Hepatic stellate cell (primary cell): ENCODE measurements at places on chromosomes 12 and 14.

- no peak for DNase-seq
These were observed 5.4 kb downstream of the CHURC1 start for GRCh38 chr14:64919618-64920017.

DNA sequence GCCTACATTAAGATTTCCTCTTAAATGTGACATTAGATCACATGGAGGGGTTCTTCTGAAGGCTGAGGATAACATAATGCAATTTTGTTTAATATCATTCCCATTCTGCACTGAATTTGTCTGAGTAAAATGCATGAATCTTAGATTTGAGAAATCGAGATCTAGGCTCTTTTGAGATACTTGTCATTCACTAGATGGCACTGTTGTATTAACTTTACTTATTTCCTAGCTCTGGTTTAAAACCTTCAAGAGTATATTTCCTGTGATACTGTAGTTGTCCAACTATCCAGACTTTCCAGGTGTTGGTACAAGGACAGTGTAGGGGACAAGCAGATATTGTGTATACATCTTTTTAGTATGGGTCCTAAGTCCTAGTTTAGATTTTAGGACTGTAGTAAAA lies 91.7 kb upstream of the SEL1L start:
- no peak for DNase-seq

DNA sequence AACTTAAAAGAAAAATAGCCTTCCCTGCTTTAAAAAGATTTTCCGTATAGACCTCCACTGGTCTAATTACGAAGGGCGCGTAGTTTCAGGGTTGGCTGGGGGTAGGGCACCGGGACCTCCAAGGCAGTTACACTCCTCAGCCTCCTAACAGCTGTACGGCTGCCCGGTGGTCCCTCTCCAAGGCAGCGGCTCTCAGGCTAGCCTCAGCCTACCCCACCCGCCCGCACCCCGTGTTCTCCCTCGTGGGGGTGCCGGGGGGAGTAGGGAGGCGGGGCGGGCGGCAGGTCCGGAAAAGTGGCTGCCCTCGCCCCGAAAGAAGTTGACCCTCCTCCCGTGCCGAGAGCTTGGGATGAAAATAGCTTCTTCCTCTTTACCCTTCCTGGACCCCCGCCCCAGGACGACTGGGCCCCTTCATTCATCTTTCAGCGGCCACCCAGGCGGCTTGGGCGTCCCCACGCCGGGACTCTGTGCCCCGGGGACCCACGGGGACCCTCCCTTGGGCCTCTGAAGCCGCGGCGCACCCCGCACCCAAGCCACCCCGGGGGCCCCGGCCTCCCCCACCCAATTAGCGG lies 991 bp upstream of the RCOR1 start:
- peak; percentile 54 for DNase-seq

DNA sequence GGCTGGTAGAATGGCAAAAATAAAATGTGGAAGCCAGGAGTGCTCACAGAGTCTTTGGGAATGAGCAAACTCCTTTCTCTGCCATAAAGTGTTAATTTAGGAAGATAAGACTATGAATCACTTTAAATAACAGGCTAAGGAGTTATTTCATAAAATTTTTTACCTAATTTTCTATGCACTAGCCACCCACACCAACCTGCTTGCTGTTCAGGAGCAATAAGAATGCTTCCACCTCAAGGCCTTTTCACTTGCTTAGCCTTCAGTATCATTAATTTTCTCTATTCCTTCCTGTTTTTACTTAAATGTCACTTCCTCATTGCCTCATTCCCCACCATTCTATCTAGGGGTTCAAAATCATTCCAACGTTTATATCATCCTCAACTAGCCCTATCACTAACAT lies 326.8 kb downstream of the CCER1 start:
- no peak for DNase-seq

- DNase-seq, result no peak
These were observed 51.9 kb upstream of the SMCO2 start for GRCh38 chr12:27394676-27395075.

DNA sequence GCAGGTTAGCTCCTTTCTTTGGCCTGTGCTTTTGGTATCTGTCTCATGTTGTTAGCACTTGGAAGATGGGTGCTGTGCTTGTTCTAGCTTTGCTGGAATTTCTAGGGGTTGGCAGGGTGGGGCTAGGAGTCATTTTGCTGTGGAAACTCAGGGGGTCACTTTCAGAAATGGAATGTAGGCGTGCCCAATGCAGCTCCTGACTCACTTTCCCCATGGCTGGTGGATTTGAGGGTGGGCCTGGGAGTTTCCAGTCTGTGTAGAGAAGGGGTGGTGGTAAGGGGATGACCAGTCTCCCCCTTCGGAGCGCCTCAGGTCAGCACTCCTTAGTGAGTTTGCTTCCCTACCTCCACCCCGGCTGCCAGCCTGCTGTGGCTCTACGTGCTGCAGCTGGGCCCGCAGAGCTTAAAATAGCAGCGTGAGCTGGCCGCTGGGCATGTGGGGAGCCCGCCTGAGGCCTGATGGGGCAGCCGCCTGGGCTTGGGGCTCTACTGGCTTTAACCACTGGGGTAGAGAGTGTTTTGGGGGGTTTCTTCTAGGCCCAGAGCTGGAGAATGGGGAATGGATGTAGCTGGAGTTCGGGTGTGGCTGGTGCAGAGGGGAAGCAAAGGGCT lies 108.2 kb downstream of the TSPAN9 start:
- DNase-seq, result no peak

- peak; percentile 44 for DNase-seq
These were observed 77.9 kb downstream of the SPTB start for GRCh38 chr14:64801800-64802199.

DNA sequence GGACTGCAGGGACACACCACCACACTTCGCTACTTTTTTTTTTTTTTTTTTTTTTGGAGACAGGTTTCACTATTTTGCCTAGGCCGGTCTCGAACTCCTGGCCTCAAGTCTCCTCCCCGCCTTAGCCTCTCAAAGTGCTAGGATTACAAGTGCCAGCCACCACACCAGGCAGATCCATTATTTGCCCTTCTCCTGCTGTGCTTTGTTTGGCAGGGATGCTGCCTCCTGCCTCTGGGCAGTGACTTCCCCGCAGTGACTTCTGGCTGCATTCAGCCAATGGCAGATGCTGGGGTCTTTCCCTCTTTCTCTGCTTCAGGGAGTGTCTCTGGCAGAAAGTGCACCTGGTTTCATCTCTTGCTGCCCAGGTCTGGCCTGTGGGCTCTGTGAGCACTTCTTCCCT lies 6.7 kb upstream of the MORN3 start:
- no peak for DNase-seq

DNA sequence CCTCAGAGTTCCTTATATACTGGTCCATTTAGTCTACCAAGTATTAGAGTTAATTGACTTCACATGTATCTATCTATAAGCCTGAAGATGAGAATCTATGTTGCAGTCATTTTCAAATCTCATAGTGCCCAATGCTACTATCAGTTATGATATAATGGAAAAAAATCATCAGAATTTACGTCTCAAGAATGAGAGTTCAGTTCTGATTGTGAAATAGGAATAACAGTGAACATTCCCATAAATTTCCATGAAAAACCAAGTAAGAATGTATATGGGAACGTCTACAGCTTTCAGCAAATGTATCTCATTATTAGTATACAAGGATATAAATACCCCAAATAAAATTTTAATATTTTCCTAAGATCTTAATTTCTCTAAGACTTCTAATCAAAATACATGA lies 77.2 kb downstream of the PPP1R12A start:
- no peak for DNase-seq

GRCh38 chr14:36856095-36856878 lies 194.6 kb downstream of the PAX9 start:
- DNase-seq, result no peak

DNA sequence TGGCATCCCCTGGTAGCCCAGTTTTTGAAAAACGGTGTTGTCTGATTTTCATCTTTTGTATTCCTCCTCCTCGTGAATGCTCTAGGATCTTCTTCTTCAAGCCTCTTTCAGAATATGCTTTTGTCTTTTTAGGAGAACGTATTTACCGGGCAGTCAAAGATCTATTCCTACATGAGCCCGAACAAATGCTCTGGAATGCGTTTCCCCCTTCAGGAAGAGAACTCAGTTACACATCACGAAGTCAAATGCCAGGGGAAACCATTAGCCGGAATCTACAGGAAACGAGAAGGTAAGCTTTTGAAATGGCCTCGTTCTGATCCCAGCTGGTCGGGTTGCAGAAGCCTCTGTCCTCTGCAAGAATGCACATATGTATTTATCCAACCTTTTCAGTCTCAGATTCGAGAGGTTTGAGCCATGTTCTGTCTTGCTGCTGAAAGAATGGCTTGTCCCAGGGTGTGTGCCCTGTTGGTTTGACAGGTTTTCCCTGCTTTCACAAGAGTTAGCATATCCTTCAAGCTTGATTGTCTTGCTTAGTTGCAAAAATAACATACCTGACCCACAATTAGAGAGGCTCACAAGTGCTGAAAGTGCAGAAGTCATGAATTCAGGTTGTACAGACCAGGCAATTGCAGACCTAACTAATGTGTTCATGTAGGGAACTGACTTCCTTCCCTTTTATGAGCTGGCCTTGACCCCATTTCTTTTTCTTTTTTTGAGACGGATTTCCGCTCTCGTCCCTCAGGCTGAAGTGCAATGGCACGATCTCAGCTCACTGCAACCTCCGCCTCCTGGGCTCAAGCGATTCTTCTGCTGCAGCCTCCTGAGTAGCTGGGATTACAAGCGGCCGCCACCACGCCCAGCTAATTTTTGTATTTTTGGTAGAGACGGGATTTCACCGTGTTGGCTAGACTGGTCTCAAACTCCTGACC lies 6.8 kb downstream of the KMT5A start:
- DNase-seq, result no peak

DNA sequence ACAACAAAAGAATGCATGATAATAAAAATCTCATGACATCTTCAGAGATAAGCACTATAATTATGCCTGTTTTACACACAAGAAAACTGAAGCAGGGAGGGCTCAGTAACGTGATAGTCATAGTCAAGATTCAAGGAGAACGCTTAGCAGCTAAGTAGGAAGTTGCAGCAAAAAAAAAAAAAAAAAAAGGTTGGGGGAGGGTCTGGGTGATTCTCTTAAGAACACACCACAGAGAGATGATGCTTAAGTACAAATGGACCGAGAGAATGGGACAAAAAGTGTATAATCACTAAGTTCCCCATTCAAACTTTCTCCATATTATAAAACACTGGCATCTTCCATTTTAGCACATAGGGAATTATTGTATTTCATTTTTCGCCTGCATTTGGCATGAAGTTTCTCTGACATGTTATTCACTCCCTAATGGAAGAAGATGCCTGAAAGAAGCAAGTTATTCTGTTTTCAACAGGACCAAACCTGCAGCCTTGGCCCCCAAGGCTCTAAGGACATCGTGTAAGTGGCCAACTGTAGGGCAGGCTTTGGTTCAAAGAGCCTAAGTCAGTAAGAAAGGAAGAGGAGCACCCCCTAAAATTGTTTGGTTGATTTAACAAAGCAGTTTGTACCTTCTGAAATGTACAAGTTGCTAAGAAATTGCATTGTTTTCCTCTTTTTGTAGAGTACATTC lies 142.9 kb upstream of the TMPO start:
- no peak for DNase-seq

- no peak for DNase-seq
These were observed 332.4 kb upstream of the PRICKLE1 start for GRCh38 chr12:42921741-42922504.

GRCh38 chr14:99035712-99036610 lies 236.0 kb downstream of the BCL11B start:
- peak; percentile 93 for DNase-seq

- DNase-seq, result no peak
These were observed 65.6 kb upstream of the ZDHHC17 start for GRCh38 chr12:76698316-76698715.

DNA sequence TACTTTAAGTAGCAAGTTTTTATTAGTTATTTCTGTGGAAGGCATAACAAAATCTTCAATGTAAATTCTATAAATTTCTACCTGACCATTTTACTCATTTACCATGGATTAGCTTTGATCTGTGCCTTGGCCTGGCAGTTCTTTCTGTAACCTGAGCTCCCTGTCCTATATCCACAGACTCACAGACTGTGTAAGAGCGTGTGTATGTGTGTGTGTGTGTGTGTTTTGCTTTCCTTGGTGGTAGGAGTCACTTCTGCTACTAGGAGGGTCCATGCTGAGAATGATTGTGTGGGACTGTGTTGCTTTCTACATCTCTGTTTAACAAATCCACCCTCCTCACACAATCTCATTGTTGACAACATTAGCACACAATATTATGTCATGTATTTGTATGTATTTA lies 221.2 kb upstream of the PELI2 start:
- DNase-seq, result no peak

DNA sequence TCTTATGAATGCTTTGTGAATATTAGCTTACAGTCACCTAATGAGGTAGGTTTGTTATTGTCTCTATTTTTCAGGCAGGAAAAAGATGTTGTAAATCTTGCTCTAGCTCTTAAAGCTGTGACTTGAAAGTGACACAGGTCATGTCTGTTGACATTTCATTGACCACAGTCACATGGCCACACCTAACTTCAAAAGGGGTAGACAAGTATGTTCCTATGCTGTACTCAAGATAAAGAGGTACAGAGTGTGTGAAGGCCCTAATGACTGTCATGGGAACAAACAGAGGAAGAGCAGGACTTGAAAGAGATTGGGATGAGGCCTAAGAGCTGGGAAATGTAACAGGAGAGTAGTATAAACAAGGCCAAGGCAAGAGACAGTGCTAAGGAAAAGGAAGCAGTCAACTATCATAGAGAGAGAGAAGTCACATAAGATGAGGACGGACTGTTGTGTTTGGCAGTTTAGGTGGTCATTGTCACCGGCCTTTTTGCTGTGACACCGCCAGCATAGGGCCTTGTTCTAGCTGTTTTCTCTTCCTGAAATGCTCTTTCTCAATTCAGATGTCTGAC lies 181.0 kb downstream of the CFAP54 start:
- DNase-seq, result no peak

DNA sequence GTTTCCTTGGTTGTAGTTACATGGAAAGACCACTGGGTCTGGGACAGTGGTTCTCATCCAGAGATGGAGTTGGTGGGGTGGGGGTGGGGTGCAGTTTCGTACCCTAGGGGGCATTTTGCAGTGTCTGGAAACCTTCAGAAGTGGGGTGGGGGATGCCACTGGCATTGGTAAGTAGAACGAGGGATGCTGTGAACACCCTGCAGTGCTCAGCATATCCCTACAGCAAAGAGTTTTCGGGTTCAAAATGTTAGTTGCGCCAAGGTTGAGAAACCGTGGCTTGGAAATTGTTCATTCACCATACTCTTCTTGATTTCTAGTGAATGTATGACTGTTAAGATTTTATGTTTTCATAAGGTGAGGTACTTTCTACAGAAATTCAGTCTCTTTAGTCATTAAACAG lies 28.7 kb downstream of the TRAF3 start:
- DNase-seq, result no peak

GRCh38 chr12:38053655-38054464 lies 262.7 kb upstream of the ALG10B start:
- DNase-seq, result no peak

DNA sequence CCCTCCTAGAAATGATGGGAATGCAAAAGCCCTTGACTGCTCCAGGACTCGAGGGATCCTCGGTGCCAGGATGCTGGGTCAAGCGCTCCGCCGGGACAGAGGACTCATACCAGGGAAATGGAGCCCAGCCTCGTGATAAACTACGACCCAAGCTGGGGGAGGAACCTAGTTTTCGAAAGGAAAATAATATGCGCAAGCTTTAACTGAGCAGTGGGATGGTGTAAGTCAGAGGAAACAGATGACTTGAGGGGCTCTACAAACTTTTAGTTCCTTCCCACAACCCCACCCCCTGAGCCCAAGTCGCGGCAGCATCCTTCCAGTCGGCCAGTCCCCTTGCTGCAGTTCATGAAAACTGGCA lies 654 bp upstream of the SUPT16H start:
- no peak for DNase-seq

- no peak for DNase-seq
These were observed 32.0 kb downstream of the DDX11 start for GRCh38 chr12:31105668-31106067.

GRCh38 chr12:110530511-110530910 lies 28.4 kb downstream of the RAD9B start:
- DNase-seq, result no peak

- no peak for DNase-seq
These were observed 438.4 kb upstream of the DCN start for GRCh38 chr12:91620992-91621391.
